ENCODE measurements at places on chromosomes 1 and 21.

DNA sequence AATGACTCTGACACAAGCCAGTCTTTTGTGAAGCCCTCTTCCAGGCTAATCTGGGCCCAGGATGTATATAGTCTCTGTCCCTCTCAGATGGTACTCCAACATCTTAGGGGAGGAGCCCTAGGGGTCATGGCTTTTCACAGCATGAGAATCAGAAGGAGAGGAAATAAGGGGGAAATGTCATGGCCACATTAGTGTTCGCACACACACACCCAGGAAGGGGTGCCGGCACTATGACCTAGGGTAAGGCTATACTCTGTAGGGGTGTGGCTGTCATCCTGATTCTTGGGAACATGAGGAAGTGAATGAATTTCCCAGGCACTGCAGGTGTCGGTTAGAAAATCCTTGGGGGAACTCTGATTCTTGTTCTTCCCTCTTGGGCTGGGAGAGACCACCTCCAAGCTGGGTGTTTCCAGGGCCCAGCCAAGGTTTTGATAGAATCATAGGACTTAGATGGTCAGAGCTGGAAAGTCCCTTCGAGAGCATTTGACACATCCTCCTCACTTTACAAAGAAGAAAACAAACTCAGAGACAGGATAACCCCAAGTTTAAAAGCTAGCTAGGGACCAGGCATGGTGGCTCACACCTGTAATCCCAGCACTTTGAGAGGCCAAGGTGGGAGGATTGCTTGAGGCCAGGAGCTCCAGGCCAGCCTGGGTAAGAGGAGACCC, 22.0 kb downstream of the GFI1 start:
- no peak for DNase-seq

DNA sequence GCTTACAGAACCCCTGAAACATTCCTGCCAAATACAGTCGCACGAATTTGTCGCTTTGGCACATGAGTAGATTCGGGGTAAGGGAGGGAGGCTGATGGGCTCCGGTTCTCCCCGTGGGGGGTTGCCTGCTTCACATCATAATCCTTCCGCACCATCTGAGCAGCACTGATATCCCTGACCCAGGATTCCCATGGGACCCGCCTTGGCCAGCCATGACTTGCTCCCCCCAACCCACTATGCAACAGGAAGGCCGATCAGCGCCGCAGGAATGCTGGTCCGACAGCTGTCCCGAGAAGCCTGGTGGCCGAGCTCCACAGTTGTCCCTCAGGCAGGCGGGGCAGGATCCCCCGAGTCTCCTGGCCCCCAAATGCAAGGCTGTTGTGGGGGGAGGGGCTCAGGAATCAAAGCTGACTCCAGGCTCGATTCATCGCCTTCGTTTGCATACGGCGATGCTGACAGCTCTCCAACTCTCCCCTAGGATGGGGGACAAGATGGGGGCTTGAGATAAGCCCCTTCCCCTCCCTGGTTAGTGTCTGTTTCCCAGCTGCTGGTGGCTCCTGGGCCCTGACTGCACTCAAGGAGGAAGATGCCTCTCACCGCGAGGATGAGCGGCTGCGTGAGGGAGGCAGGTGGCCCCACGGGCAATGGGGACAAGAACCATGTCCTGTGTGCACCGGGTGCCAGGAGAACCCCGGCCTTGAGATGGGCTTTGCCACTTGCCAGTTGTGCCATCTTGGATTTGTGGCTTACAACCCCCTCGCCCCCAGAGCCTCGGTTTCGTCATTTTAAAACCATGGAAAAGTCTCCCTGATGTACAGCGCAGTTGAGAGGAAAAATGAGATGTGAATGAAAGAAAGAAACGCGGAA, 9.3 kb downstream of the DRAXIN start:
- no peak for DNase-seq

- DNase-seq, result no peak
These were observed 12.8 kb downstream of the PLEKHO1 start for GRCh38 chr1:150162582-150162861.

GRCh38 chr1:100019220-100019619, 49.4 kb downstream of the SLC35A3 start:
- no peak for DNase-seq

- DNase-seq, result peak; percentile 9
These were observed 120.7 kb downstream of the GRIK3 start for GRCh38 chr1:36913484-36914060.

DNA sequence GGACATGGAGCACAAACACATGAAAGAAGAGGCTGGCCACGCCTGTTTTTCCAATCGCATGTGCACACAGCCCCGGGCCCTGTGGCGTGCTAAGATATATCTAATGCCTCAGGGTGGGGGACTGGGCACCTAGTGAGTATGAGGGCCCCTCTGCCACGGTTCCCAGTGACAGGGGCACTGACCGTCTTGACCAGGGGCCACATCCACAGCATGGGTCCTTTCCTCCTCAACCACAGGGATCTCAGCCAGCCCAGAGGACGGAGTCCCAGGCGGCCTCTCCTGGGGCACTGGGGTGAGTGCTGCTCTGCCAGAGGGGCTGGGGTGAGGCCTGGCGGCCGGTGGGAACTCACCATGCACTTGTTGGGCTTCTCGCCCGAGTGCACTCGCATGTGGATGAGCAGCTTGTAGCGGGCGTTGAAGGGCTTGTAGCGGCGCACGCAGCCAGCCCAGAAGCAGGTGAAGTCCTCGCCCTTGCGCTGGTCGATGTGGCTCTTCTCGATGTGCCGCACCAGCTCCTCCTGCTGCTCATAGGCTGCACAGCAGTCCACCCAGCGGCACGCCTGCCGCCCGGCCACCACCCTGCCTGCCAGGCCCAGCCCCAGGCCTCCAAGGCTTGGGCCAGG, 134.7 kb downstream of the DMRTB1 start:
- DNase-seq, result no peak

GRCh38 chr1:208540724-208541123, 296.5 kb upstream of the PLXNA2 start:
- DNase-seq, result no peak

GRCh38 chr1:74388855-74389254, 123.6 kb downstream of the LRRC53 start:
- no peak for DNase-seq

DNA sequence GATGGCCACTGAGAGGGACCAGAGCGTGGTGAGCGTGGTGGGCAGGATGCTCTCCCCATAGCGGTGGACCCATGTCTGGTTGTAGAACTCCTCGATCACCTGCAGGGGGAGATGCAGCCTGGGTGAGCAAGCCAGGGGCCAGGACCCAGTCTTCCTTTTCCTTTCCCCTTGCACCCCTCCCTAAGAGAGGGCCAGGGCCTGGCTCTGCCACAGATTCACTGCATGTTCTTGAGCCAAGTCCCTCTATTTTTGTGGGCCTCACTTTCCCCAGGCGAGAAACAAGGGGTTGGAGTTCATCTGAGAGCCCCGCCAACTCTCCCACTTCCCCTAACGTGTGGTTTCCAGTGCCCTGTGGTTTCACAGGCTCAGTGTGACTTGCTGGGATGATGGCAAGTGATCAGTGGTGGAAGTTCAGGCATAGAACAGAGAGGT, 27.5 kb downstream of the SLC2A1 start:
- DNase-seq, result peak; percentile 75

- DNase-seq, result no peak
These were observed 880 bp upstream of the MTF2 start for GRCh38 chr1:93078203-93078602.

DNA sequence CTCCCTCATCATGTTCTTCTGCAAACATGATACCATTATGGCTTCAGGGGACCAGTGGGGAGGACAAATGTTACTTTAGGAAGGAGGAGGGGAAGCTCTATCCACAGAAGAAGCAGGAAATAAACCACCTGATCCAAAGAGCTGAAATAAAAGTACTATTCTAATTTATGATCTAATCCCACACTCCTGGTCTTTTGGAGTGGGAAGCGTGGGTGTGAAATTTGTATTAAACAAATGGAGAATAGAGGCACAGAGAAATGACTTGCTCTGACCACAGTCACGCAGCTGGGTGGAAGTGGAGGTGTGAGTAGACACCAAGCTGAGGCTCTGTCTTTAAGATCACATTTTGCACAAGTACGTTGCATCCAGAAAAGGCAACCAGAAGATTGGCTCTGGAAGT, 14.5 kb upstream of the STUM start:
- DNase-seq, result no peak

GRCh38 chr21:29297483-29298347, 1.0 kb upstream of the BACH1 start:
- no peak for DNase-seq

- no peak for DNase-seq
These were observed 21.5 kb downstream of the NPHP4 start for GRCh38 chr1:5970610-5971273.

- DNase-seq, result no peak
These were observed 18.1 kb downstream of the VASH2 start for GRCh38 chr1:212968368-212968863.

- DNase-seq, result no peak
These were observed 8.1 kb upstream of the RNF187 start for GRCh38 chr1:228478912-228479711.

DNA sequence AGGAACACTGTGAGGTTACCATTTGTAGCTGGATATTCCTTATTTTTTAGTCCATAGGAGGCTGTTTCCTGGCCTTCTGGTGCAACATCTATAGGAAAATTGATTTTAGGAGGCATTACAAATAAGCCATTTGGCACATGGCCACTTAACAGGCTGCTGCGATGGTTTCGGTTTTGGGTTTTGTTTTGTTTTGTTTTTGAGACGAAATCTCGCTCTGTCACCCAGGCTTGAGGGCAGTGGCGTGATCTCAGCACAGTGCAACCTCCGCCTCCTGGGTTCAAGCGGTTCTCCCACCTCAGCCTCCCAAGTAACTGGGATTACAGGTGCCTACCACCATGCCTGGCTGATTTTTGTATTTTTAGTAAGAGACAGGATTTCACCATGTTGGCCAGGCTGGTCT, 20.1 kb upstream of the LRRC8D start:
- DNase-seq, result no peak

DNA sequence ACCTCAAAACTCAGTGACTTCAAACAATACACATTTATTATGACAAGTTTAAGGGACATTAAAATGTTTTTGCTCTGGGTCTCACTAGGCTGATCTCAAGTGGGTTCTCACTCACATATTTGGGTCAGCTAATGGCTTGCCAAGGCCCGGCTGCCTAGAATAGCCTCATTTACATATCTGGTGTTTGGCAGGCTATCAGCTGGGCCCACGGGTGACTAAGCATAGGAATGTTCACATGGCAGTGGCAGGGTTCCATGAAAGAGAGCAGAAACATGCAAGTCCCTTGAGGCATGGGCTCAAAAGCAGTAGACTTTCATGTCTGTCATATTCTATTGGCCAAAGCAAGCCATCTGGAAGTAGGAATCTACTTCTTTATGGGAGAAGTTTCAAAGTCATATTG, 492.6 kb downstream of the KCNT2 start:
- DNase-seq, result no peak

- peak; percentile 44 for DNase-seq
These were observed 61.6 kb downstream of the PTGS2 start for GRCh38 chr1:186618401-186619170.

DNA sequence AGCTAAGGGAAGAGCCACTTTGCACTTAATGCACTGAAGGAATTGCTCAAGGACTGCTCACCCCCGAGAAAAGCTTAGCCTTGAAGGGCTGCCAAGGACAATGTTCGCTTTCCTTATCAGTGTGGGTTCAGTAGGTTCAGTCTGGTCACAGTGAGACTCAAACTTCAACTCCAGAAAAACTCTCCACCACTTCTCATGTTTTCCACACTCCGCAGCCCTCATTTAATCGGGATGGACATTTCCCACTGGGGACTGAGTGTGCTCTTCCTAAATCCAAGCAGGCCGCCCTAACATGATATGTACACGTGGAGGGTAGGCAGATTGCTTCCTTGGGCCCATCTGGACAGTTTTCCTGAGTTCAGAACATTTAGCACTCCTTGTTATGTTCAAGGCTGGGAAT, 19.5 kb downstream of the SUSD4 start:
- no peak for DNase-seq

- DNase-seq, result no peak
These were observed 13.9 kb downstream of the COL8A2 start for GRCh38 chr1:36111151-36111550.

- no peak for DNase-seq
These were observed 365.9 kb downstream of the COL11A1 start for GRCh38 chr1:102742426-102742825.

DNA sequence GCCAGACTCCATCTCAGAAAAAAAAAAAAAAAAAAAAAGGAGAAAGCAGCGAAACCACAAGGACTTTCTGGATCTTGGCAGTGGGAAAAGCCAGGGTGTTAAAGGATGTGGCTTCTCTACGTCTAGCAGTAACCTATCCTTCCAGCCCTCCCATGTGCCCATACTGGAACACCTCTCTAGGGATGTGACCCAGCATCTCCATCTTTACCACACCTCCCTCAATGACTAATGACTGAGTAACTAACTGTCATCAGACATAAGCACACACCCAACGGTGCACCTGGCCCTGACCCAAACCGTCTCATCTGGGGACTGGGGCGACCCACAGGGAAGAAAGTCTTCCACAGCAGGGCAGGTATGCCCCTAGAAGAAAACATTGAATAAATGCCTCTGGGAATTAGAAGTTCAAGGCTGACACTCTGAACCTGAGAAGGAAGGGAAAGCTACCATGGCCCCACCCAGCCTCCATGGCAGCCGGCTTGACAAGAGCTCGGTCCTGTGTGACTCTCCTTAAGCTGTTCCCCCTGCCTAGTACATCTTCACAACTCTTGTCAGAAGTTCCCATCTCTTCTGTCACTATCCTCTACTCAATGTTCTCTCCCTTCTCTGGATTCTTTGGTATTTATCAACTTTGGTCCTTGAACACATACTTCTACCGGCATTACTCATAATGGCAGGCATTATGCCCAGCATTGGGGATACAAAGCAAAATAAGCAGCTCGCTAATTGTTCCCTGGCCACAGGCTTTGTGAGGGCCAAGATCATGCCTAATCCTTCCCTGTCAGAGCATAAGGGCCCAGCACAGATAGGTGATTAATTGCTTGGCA, 14.8 kb upstream of the PAQR6 start:
- DNase-seq, result no peak

DNA sequence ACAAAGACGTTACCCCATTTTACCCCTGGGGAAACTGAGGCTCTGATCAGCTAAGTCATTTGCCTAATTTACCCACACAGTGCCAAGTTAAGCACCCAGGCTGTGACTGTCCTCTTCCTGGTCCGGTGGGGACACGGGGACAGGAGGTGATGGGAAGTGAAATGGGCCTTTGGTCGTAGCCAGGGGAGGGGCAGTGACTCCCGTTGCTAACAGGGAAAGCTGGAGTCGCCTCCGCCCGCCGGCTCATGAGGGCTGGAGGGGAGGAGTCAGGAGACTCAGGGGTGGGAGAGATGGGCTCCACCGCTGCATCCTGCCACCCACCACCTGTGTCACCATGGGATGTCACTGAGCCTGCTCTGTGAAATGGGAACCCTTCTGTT, 139.3 kb downstream of the PGBD5 start:
- no peak for DNase-seq

GRCh38 chr1:30618335-30618747, 105.0 kb downstream of the MATN1 start:
- DNase-seq, result no peak

- no peak for DNase-seq
These were observed 15.3 kb upstream of the ZSWIM5 start for GRCh38 chr1:45221716-45222115.

- DNase-seq, result no peak
These were observed 383.9 kb downstream of the KIF26B start for GRCh38 chr1:245538671-245539070.

All from T47D (cell line).